ENCODE measurements at places on chromosomes 4 and X. TPM values are rescaled to one million over a fixed set of nuclear protein-coding genes. Genes with fewer than 3 reads are reported as not detected.

DNA sequence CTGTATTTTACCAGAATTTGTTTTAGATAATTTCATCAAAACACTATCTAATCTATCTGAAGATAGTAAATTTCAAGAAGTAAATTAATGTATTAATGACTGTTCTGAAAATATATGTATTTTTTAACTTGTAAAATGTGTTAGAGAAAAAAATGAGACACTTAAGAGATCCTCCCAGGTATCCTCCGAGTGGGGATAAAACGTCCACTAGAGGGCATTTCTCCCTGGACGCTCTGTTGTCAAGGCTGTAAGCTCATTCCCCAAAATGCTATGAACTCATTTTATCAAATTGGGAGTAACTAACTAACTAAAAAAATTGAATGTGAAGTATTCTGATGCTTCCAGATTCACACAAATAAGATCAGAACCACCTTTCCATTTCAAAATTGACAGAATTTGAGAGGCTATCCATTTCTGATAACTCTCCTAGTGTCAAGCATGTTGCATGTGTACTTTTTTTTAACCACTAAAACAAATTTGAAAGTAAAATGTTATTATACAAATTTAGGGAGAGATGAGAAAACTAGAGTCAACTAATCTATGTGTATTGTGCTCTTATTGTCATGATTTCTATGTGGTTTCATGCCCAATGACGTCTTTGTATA is 337.3 kb upstream of the HS3ST1 start:
- no peak for DNase-seq

DNA sequence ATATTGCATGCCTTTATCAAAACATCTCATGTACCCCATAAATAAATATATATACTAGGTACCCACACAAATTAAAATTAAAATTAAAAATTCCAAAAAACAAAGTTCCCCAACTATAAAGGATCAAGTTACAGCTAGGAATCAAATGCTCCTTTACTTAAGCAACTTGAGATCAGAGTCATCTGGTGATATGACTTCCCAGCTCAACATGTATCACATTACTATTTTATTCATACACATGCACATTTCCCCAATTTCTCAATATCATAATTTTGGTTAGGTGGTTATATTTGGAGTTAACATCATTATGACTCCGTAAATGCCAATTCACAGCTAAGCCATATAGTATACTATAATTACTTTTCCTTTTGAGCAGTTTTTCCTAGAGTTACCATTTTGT is 60.9 kb downstream of the CLOCK start:
- DNase-seq: no peak

Gene STIM2
- 66.3 TPM for total RNA-seq

DNA sequence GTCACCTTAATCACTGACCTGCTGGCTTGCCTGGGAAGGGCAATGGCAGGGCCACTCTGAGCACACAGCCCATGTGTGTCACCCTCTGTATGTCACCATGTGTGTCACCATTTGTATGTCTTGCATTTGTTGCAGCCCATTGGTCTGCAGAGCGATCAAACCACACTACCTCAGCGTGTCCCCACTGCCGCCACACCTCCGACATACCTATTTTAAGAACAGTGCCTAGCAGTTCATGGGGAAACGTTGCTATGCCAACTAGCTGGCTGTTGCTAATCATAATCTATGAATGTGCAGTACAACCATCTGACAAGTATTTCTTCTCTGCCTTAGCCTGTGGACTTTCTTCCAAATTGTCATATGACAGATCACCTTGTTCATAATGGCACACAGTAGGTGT is 8.0 kb upstream of the CRMP1 start:
- no peak for DNase-seq

GRCh38 chr4:75530556-75531322 is 16.5 kb downstream of the THAP6 start:
- DNase-seq: no peak

DNA sequence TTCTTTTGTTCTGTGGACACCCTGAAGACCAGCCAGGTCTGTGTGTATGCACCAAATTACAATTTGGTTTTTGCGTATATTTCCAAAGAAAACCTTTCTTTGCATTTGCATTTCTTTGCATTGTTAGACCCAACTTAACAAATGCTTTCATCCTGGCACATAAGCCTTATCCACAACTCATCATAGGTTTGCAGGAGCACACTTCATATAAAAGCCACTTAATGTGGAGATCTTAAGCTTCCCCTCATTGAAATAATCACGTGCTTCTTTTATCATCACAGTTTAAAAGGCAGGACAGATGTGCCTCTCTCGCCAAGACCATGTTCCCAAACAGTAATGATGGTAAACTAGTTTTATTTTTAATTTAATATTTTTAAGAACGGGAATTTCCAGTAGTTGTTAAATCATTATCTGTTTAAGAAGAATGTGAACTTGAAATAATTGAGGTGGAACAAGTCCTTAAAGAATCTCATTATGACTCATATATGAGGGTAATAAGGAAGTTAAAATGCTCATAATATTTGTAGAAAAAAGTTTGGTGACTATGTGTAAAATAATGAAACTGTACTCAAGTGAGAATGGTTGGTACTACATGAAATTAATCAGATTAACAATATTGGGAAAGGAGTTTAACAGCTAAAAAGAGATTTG is 65.5 kb downstream of the GLRA3 start:
- no peak for DNase-seq

GRCh38 chr4:3868211-3869173 is 102.3 kb downstream of the ADRA2C start:
- DNase-seq: no peak

Gene NXT2
- total RNA-seq: 12.6 TPM

DNA sequence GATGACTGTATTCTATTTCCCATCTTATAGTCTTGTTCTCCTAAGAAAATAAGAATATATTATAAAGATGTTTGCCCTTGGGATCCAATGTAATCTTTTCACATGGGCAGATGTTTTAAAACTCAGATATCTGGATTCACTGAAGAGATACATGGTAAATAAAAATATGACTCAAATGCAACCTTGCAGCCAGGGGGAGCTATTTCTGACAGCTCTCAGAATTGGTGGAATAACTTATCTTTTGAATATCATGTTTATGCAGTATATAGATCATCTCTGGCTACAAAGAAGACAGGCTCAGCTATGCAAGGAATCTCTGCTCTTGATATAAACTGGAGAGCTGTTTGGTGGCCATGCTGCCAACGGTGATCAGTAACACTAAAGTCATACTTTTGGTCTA is 274.7 kb downstream of the GLUD2 start:
- no peak for DNase-seq

Gene TNIP3
- 9.1 TPM for total RNA-seq

- DNase-seq: no peak
These were observed 339.4 kb upstream of the ZCCHC13 start for GRCh38 chrX:73964579-73964978.

- peak; percentile 63 for DNase-seq
These were observed at the start of gene CTPS2 for GRCh38 chrX:16712548-16713155. Gene CTPS2 (minus strand): TSS chrX:16712669. CDS start chrX:16702902, 9,767 bp downstream.

GRCh38 chr4:123397144-123398065 is 810 bp downstream of the SPRY1 start:
- DNase-seq: peak; percentile 75

Gene LGI2
- not detected for total RNA-seq

DNA sequence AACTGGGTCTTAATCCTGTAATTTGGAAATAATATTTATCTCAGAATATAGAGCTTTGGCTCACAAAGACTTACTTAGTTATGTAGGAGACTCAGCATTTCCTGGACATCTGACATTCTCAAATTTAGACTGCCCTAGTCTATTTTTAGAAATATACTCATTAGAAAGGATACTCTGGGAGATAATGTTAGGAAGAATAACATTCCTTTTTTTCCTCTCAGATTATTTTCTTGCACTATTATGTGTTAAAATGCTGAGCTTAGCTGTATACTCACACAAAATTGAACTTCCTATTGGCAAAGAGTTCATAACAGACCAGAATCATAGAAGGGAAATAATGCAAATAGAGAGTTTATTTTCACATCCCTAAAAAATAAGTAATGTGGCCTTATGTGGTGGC is 1424.9 kb upstream of the PCDH7 start:
- no peak for DNase-seq

GRCh38 chrX:39752815-39753214 is 344.9 kb downstream of the BCOR start:
- DNase-seq: no peak

Gene SOD3
- total RNA-seq: not detected

DNA sequence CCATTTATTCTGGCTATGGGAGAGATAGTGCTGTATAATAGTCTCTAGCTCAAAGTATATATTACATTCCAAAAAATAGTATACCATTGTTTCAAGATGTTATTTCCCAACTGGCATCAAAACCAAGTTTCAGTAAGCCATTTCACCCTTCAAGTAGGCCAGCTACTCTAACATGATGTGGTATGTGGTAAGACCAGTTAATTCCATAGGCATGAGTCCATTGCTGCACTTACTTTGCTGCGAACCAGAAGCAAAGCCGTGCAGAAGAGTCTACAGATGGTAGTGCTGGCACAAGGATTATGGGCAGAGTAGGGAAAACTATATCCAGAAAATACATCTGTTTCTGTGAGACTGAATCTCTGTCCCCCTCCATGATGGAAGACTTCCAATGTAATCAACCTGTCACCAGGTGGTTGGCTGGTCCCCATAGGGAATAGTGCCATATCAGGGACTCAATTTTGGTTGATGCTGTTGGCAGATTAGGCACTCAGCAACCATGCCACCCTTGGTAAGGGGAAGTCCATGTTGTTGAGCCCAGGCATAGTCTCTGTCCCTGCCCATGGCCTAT is 49.8 kb upstream of the HSD17B10 start:
- no peak for DNase-seq

DNA sequence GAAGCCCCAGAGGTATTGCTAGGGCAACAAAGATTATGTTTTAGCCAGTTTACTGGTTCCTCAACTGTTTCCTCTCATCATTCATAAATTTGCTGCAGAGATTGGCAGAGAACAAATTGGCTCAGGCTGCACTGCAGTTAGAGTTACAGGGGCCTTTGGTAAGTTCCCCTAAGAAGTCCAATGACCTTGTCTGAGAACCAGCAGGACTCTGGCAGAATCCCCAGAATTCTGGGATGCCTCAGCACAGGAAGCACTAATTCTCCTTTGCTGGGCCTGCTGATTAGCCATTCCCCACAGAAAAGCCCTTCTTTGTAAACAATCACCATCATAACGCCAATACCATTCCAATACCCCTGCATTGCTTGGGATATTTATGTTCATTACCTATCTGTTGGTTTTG is 151.3 kb downstream of the USP46 start:
- DNase-seq: no peak

- DNase-seq: no peak
These were observed 21.4 kb upstream of the FGFR3 start for GRCh38 chr4:1771555-1772305.

DNA sequence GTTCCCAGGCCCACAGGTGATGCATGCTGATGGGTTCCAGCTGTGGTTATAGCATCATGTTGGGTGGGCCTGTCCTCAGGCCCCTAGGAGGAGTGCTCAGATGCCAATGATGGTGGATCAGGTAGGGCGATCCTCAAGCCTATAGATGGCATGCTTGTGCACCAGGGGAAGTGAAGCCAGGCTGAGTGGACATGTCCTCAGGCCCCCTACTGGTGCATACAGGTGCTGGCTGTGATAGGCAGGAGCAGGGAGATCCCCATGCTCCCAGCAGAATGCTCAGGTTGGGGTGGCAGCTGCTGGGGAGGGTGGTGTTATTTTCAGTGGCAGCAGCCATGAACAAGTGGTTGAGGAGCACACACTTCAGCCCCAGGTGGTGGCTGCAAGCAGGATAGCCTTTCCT is 96.0 kb downstream of the SMARCA1 start:
- no peak for DNase-seq

Gene CT83
- total RNA-seq: not detected

DNA sequence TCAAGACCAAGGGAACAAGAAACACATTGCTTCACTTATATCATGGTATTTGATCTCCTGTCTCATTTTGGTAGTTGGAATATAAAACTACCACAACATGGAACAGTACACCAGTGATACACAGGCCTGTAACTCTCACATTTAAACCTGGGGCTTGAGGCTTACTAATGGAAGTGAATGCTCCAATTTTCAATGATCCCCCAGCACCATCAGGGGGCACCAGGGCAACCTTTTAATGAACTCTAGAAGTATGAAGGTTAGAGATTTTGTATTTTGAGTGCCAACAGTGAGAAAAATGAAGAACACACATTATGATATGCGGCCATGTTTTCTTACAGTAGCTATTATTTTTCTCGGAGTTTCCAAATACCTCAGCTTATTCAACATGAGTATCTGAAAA is 50.7 kb downstream of the C4orf33 start:
- no peak for DNase-seq

- DNase-seq: no peak
These were observed 26.0 kb downstream of the LRIT3 start for GRCh38 chr4:109873791-109874514.

GRCh38 chr4:57378766-57379165 is 268.6 kb upstream of the IGFBP7 start:
- no peak for DNase-seq

DNA sequence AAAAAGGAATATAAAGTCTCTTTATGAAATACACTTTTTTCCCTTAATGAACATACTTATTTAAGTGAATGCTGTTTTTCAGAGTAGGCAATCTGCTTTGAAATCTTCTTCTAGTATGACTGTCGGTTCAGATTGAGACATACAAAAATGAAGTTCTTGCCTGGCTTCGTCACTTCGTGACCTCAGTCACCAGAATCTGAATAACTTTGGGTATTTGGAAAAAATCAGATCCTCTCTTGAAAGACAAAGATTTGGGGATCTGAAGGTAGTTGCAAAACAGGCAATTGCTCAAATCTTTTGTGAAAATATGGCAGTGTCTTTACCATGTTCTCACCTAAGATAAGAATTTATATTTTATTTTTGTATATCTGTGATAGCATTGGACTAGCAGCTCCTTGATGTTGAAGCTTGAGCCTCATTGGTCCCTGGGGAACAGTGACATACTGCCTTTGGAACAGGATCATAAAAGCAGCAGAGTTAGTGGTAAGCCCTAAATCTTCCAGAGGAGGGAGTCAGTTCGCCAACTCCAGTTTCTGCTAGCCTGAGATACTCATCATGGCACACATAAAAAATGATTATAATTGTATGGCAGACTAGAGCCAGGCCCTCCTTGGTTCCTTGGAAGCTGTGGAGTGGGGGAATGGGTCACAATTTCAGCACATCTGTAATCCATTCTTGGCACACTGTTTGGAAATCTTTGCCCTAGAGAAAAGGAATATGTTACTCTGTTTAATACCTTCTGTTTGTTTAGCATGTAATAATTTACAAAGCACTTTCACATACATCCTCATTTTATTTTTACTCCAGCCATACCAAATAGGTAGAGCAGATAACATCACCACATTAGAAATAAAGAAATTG is 5.0 kb downstream of the ARFIP1 start:
- DNase-seq: no peak

Gene SLC10A7
- 21.4 TPM for total RNA-seq

- DNase-seq: no peak
These were observed 37.2 kb upstream of the ANK2 start for GRCh38 chr4:113012122-113012725.

Gene QRFPR
- not detected for total RNA-seq

GRCh38 chrX:137930533-137930932 is 364.6 kb downstream of the ZIC3 start:
- no peak for DNase-seq

Gene NMU
- not detected for total RNA-seq
